Frontal cortex (tissue), 4 donors: ENCODE measurements at places on chromosomes 4 and X. TPM values are rescaled to one million over a fixed set of nuclear protein-coding genes. Genes with fewer than 3 reads are reported as not detected.

- no peak for DNase-seq
Measured at GRCh38 chrX:141701072-141701471, 2.5 kb upstream of the SPANXD start.

DNA sequence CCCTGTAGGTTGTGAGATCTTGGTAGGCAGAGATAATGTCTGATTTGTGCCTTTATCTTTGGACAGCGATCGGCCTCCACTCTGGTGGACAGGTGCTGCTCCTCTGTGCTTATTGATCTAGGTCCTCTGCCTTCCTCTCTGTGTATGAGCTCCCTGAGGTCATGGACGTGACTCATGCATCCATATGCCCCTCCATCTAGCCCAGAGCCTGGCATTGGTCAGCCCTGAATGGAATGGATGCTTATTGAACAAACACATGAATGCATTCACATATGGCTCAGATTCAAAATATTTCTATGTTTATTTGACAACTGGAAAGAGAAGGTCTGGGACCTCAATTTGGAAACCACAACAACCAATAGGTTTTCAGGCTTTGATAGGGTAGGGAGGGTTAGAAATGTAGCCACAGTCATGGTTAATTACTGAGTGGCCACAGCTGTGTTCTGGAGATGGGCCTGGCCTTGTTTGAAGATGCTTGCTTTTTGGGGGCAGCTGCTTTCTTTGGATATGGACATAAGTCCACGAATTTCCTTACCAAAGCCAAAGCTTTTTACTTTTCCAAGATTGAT is 76.2 kb downstream of the SEL1L3 start:
- DNase-seq, result no peak

DNA sequence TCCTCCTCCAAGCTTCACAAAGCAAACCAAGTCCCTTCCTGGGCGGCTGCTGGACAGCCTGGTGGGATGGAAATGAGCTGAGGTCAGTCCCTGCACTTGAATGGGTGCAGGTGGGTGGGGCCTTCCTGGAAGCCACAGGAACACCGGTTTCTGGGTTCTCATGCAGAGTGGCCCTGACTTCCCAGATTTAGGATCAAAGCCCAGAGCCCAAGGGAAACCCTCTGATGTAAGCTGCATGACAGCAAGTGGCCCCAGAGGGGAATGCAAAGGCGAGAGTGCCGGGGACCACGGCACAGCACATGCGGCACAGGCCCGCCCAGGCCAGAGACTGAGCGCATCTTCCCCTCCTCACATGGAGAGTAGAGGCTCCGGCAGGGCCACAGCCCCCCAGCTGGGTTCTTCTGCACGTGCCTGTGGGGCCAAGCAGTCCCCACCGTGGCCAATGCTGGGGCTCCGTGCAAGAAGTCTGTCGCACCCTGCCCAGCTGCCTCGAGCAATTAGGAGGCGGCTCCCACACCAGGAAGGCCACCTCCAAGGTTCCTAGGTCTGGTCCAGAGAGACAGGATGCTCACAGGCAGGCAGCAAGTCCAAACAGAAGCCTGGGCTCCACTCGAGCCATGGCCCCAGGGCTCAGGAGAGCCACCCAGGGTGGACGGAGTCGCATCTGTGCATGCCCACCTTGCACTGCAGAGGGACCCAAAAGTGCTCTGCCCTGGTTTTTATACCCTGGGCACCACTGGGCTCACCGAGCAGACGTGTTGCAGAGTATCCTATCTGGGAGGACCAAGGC is 83.0 kb downstream of the HTRA3 start:
- DNase-seq, result no peak

GRCh38 chr4:67328018-67328278 is 217.4 kb downstream of the CENPC start:
- DNase-seq, result no peak

MAGEB4 gene
- not detected for total RNA-seq

DNA sequence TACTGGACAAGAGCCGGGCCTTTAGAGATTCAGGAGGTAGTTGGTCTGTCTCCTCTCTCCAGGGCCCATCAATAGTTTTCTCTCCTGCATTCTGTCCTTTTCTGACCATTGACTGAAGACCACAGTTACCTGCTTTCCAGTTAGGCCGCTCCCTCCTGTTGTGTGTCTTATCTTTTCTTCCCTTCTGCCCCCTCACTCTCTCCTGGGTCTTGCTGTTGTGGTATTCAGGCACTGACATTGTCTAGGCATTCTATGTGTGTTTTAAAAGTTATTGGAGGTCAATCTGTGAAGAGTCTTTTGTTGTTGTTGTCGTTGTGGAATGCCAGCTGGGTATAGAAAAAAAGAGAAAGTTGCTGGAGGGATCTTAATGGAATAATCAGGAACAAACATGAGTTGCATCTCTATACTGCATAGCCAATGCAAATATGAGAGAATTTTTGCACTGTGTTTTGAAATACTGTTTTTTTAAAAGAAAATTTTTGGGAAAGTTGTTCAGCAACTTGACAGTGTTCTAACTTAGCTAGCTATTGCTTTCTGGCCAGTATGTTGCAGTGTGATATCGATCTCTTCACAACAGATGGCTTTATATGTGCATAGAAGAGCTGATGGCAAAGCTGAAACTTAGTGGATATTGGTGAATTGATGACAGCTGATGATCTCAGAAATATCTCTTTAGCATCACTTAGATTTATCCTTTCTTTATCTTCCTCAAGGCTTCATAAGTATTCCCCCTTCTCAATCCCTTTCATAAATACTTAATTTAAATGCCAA is 240.7 kb downstream of the C4orf33 start:
- DNase-seq, result no peak

DNA sequence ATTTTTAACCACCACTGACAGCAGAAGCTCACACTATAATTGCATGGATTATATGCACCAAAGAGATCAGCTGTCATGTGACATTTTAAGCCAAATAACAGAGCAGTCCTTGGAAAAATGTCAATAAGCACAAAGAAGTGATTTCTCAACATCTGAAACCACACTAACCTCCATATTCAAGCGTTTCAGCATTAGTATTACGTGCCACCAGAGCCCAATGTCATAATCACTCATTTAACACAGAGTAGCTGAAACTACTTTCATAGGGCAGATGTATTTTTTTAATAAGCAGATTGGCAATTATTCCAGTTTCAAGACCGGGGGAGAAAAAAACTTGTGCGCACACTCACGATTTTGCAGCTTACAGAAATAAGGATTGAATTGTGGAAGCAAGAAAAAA is 76.6 kb downstream of the SH3KBP1 start:
- DNase-seq, result no peak

DNA sequence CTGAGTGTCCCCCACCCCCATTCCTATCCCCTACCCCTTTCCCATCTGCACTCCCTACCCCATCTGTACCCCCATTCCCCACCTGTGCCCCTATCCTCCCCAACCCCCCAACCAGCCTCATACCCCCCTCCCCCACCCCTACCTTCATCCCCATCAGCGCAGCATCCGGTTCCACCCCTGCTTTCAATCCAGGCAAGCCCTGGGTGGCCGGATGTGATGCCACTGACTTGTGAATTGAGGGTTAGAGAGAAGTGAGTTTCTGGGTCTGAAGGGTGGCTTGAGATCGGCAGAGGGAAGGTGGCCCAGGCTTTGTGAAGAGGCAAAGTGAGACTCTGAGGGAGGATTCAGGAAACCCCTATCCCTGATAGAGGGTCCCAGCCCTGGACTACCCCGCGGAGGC is 7.8 kb downstream of the MAGEA4 start:
- DNase-seq, result no peak

STS gene
- total RNA-seq, result 2.9 TPM

CLIC2 gene
- total RNA-seq, result 4.9 TPM

DNA sequence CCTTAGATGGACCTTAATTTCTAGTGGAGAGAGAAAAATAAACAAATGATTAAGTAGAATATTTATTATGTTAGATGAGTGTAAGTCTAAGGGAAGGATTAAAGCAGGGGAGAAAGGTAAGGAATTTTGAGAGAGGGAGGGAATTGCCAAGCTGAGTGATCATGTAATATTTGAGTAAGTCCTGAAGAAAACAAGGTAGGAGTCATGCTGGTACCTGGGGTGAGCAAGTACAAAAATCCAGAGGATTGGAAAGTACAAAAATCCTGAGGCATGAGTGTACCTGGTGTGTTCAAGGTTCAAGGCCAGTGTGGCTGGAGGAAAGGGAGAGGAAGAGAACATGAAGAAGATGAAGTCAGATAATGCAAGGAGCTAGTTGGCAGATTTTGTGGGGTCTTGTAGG is 87.2 kb upstream of the MYOZ2 start:
- DNase-seq, result no peak

GRCh38 chr4:112939901-112940300 is 109.6 kb upstream of the ANK2 start:
- no peak for DNase-seq

DNA sequence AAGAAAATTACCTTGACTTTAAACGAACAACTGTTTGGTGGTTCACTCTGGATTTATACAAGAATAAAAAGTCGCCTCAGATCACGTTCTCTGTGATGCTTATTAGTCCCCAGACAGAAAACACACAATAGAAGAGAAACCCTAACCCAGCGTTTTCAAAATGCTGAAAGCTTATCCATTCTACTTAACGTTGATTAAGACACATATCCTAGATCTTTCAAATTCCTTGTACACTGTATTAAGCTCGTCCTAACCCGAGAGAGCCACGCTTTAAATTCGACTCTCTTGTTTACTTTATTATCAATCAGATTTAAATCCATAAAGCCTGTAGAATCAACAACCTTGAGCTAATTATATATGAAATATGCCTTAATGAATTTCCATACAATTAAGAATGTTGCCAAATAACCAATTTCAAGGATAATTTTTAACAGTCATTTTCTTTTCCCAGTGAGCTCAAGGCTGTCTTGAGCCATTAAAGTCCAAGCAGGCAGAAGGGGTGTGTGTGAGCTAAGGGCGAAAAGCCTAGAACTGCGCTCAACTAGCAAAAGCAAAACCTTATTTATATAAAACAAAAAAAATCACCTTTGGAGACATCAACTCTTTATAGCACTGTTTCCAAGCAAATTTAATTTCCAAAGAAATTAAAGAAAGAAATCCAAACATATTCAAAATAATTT is 981 bp upstream of the PITX2 start:
- no peak for DNase-seq

GRCh38 chr4:90299373-90299772 is 172.2 kb downstream of the CCSER1 start:
- no peak for DNase-seq

GRCh38 chr4:186392017-186392416 is 126.0 kb downstream of the F11 start:
- no peak for DNase-seq

DNA sequence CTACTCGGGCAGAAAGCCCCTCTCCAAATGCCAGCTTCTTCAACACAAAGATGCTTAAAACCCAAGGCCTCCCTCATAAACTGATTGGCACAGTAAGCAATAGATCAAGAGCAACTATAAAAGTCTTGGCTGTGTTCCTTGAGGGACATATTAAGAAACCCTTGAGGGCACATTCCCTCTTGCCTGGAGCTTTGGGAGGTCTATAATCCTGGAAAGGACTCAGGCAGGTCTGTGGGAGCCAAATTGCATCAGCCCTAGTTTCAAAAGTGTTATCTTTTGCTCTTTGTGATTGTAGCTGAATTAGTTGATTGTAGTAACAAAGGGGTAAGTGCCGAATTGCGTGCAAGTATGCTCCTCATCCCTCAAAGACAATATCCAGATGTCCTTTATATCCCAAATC is 18.6 kb upstream of the SETD7 start:
- DNase-seq, result no peak

- DNase-seq, result no peak
Measured at GRCh38 chr4:159725571-159725970, 622.7 kb downstream of the RAPGEF2 start.

- DNase-seq, result no peak
Measured at GRCh38 chrX:41482154-41482850, 35.2 kb downstream of the NYX start.

DNA sequence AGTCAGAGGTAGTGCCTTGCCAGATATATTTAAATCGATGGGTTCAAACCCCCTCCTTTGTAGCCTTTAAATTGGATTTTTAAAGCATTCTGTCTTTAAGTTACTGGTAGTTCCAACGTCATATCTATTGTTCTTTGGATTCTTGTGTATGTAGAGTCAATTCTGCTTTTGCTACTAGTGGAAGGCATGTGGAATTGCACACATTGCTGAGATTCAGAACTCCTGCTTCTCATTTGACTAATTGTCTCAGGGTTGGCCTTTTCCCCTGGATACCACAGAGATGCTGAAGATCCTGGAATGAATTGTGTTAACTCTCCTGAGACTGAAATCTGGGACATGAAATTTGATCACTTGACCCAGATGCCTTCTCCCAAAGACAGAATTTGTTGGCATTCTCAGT is 328.3 kb upstream of the RPS6KA3 start:
- DNase-seq, result no peak

- DNase-seq, result peak; percentile 21
Measured at GRCh38 chr4:43132010-43132582, 239.6 kb downstream of the GRXCR1 start.

DNA sequence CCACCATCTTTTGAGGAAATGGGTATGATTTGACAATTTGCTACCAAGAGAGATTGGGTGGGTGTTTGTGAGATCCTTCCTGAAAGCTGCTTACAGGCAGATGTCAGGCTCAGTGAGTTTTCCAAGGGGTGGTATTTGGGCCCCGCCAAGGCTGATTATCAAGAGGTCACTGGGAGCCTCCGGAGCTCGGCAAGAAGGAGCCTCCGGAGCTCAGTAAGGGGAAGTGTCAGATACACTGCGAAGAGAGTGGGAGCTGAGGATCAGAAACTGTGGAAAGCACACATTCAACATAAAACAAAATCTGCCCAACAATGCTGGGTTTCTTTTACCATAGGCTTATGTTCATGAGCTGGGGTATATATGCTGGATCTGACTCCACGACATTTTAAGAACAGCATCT is 714 bp downstream of the RTL3 start:
- no peak for DNase-seq

- no peak for DNase-seq
Measured at GRCh38 chr4:143360838-143361625, 24.4 kb downstream of the GAB1 start.

GRCh38 chr4:169745291-169745690 is 12.5 kb downstream of the HPF1 start:
- DNase-seq, result no peak

DNA sequence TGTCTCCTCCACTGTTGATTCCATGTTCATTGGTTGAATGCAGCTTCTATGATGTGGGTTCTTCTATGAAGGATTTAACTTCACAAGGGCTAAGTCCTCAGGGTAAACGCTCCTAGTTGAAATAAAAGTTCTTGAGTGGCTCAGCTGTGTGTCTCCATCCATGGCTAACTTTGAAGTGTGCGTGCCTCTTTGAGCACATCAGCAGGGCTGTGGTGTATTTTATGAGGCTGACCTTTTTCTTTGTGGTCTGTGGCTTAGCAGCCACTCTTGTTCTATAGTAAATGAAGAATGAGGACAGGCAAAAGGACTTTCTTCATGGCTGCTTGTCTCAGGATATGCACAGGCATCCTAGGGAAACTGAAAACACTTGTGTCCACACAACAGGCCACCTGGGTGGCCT is 88.5 kb downstream of the KIT start:
- DNase-seq, result no peak

GRCh38 chr4:140099983-140100382 is 54.0 kb downstream of the MAML3 start:
- DNase-seq, result no peak

RHOXF2 gene
- total RNA-seq, result not detected

GRCh38 chr4:15847746-15848145 is 69.6 kb downstream of the CD38 start:
- DNase-seq, result no peak

GRCh38 chr4:54067166-54067565 is 2.8 kb upstream of the CHIC2 start:
- DNase-seq, result no peak
